ENCODE measurements at places on chromosomes 5 and 9.

GRCh38 chr5:8905021-8905420, 640.9 kb downstream of the SEMA5A start:
- no peak for DNase-seq

- no peak for DNase-seq
These were observed 97.1 kb downstream of the UNC13B start for GRCh38 chr9:35258660-35259474.

GRCh38 chr5:111235635-111236034, 11.5 kb downstream of the CAMK4 start:
- no peak for DNase-seq

DNA sequence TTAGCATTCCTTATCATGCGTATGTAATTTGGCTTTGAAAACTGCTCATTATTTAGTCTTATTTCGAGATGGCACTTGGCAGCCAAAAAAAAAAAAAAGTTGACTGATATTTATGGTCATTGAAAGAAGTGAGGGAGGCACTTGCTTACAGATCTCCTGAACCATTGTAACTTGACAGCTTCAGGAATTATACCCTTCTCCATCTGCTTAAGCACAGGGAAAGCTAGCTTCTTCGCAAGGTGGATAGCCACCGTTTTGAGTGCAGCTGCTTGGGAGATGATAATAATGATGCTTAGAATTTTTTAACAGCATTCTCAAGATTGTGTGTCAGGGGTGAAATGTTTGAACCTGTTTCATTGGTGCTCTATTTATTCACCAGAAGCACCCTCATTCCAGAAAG, 116.1 kb downstream of the GIN1 start:
- DNase-seq = no peak

- DNase-seq = peak; percentile 29
These were observed 64.0 kb downstream of the DOCK8 start for GRCh38 chr9:278651-279050.

DNA sequence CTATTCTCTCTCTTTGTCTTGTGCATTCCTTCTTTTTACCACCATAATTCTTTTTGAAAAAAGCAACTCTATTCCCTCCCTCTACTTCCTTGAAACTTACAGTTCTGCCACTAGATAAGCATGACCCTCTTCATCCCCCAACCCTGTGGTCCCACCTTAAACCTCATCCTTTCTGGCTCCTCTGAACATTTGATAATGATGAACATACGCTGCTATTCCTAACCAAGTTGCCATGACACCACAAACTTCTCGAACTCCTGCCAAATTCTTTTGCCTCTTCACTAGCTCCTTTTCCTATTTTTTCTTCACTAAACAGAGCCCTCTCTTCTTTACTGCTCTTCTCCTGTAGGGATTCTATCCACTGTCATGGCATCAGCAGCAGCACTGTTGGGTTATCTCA, 57.1 kb downstream of the MOCS2 start:
- no peak for DNase-seq

- no peak for DNase-seq
These were observed 60.2 kb upstream of the SLC2A8 start for GRCh38 chr9:127336506-127337352.

GRCh38 chr5:167587772-167588437, 703.5 kb upstream of the WWC1 start:
- no peak for DNase-seq

GRCh38 chr5:105789246-105789645, 1881.5 kb downstream of the EFNA5 start:
- no peak for DNase-seq

DNA sequence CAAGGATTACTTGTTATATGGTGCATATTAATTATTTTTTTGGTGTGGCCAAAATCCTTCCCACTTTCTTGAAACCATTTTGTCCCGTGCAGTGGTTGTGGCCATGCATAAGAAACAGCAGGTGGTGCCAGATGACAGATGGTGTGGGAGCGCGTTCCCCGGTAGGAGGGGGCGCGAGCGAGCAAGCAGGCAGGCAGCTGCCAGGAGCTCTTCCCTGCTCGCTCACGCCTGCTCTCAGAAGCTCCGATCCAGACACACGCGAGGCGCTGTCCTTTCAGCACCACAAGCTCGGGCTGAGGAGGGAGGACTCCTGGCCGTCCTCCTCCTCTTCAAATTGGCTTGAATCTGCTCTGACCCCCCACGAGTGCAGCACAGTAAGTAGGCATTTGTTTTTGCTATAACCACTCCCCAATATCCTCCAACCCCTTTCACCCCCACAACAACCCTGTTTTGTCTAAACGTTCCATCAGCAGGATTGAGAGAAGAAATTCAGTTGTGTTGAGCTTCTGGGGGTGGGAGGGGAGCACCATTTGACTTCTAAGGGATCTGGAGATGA, at the start of gene NSG2:
NSG2 (plus strand) TSS at position 237 of the 556 bp plus-strand sequence. CDS start 1,050 bp downstream, outside the sequence.
- DNase-seq = no peak

DNA sequence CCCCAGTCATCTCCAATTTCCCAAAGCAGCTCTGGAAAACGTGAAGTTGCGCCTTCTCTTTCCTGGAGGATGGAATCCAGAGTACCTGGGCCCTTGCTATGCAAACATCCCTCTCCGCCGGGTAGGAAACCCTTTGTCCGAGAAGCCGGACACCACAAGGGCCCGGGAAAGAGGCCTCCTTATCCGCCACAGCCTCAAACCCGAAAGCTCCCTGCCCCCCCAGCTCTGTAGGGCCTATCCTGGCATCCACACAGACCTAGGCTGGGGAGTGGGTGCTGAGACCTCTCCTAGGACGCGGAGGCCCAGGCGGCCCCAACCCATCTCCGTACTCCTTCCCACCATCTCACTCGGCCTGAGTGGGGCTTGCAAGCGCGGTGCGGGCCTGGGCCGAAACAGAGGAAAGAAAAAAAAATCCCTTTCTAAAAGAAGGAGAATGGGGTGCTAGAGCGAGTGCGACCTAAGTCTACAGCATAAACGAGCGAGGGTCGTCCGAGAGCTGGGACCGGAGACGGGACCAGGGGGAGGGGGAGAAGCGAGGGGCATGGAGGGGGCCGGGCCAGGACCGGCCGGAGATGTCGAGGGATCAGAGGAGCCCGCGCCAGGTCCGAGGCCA, 624 bp downstream of the FBXW11 start:
- peak; percentile 73 for DNase-seq

DNA sequence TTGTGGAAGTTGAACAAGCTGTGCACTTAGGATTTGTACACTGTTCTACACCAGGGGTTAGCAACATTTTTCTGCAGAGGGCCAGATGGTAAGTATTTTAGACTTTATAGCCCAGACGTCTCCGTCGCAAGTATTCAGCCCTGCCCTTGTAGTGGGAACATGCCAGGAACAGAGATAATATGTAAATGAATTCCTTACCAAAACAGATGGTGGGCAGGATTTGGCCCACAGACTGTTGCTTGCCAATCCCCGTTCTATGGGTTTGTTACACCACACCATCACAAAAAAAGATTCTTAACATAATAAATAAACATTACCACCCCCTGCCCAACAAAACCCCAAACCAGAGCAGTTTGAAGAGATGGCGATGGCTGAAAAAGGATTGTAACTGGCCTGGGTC, 74.3 kb downstream of the AMBP start:
- DNase-seq = peak; percentile 26

DNA sequence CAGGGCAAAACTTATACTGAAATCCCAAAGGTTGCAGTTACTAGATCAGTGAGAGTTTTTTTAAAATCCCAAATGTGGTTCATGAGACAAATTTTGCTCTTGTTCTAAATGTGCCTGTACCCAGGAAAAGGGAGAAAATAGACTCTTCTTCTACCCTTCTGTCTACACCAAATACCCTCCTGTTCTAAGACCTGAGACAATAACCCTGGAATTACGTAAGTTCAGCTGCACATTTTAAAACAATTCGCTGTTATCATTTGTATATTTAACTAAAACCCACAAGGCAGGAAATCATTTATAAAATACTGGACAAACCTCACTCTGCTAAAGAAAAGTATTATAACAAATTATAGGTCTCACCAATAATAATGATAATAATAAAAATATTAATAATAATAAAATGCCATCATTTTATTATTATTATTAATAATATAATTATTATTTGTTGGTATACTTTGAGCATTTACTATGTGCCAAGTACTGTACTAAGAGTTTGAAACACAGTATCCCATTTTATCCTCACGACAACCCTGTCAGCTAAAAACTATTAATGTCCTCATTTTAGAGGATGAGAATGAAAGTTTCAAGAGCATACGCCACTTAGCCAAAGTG, 49.8 kb upstream of the AFAP1L1 start:
- no peak for DNase-seq

DNA sequence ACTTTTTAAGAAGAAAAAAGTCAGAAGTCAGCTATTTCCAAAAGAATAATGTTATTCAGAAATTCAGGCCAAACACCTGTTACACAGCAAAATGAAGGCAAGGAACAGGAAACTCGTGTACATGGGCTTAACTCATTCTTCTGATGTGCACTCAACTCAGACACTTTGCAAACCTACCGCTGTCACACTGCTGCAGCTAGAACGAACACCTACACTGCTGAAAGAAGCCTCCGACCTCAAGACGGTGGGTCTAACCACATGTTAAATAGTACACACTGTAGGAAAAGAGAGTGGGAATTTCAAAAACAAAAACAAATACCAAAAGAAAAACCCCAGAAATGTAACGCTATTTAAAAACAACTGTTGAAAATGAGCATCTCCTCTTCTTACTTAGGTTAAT, 384.5 kb downstream of the IRX1 start:
- DNase-seq = no peak

GRCh38 chr9:131167936-131168335, 42.5 kb downstream of the NUP214 start:
- no peak for DNase-seq

DNA sequence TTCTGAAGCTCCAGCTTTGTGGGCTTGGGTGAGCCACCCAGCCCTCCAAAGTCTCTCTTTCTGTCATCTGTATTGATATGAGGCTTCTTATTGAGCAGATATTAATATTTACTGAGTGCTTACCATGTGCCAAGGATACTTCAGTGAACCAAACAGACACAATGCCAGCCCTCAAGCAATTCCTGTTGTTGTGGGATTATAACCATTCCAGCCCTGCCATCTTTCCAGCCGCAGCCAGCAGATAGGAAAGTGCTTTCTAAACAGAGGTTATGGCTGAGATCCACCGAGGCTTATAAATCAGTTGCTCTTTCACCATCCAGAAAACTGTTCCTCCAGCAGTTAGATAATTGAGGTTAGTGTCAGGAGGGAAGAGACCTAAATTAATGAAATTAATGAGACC, 137.7 kb upstream of the ALDH1B1 start:
- DNase-seq = no peak

DNA sequence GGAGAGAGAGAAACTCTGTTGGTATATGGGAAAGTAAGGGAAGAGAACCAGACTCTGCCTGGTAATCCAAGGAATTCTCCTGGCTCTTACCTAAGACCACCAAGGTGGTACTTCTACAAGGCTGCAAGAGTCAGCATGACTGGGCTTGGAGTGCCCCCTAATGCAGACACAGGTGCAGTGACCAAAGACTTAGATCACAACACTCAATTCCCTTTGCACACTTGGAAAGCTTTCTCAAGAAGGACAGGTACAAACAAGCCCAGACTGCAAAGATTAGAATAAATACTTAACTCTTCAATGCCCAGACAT, 25.2 kb downstream of the UGT3A2 start:
- no peak for DNase-seq

- DNase-seq = no peak
These were observed 78.3 kb upstream of the SSBP2 start for GRCh38 chr5:81829242-81829641.

GRCh38 chr5:1733369-1733768, 66.3 kb downstream of the MRPL36 start:
- peak; percentile 30 for DNase-seq

DNA sequence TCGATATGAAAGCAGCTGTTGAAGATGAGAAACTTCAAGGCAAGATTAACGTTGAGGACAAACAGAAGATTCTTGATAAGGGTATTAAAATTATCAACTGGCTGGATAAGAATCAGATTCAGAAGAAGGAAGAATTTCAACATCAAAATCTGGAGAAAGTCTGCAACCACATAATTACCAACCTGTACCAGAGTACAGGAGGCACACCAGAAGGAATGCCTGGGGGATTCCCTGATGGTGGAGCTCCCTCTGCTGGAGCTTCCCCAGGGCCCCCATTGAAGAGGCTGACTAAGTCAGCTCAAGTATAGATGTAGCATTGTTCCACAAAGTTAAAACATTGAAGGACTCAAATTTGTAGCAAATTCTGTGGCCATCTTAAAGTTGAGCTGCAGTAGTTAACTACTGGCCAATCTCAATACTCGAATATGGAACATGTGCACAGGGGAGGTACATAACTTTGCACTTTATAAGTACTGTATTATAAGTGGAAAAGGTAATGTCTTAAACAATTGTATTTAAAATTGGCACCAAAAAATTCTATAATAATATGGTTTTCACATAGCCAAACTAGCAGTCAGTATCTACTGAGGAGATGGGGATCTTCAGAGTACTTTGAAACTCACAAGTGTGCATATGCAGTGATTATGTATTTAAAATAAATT, 237.5 kb downstream of the CHSY3 start:
- DNase-seq = no peak

GRCh38 chr5:41918105-41918504, 7.0 kb upstream of the FBXO4 start:
- no peak for DNase-seq

GRCh38 chr5:54289769-54290168, 20.6 kb downstream of the ARL15 start:
- no peak for DNase-seq

DNA sequence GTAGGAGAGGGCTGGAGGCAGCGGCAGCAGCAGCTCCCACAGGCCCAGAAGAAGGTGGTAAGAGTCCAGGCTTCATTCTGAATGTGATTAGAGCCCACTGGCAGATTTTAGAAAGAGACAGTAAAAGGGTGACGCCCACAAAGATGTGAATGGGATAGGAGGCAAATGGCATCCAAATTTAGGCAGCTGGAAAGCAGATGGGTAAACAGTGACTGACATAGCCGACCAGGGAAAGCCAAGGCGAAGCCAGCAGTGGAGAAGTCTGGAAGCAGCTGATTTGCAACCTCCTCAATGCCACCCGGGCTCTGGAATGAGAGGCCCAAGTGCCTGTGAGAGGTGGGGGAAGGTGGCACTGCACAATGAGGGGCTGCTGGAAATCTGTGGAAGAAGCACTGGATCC, 103.3 kb downstream of the C5orf15 start:
- DNase-seq = no peak

DNA sequence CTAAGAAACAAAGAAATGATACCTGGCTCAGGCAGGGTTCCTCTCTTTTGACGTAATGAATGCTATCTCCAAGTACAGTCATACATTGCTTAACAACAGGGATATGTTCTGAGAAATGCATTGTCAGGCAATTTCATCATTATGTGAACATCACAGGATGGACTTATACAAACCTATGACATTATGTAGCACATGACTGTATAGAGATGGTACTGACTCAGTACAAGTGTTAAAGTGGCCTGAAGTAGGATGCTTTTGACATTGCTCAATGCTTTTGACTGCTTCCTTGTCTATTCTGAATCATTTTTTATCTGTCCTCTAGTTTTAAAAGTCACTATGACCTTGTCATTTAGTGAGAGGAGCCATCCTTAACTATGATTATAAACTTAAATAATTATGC, 147.6 kb downstream of the NR2F1-AS1 start:
- no peak for DNase-seq

- no peak for DNase-seq
These were observed 1.0 kb downstream of the KLF9 start for GRCh38 chr9:70413464-70413798.

- no peak for DNase-seq
These were observed 656.5 kb downstream of the BNC2 start for GRCh38 chr9:16213781-16214515.

Measured in stimulated activated effector memory CD8-positive, alpha-beta T cell treated with anti-CD3 and anti-CD28 coated beads, Interleukin-12 subunit alpha, Interleukin-12 subunit beta, amount 100 ng/mL, for 72 hours (primary cell).